ENCODE measurements at places on chromosomes 11 and 22. TPM values are rescaled to one million over a fixed set of nuclear protein-coding genes. Genes with fewer than 3 reads are reported as not detected.

GRIK4 gene
- 0.08 TPM for total RNA-seq

IFITM10 gene
- 1.2 TPM for total RNA-seq

CTTN gene
- total RNA-seq, result 25.1 TPM

FAM227A gene
- 0.40 TPM for total RNA-seq

FXYD6 gene
- total RNA-seq, result not detected

C11orf52 gene
- total RNA-seq, result not detected

ARHGAP20 gene
- total RNA-seq, result not detected

CEP57 gene
- 67.2 TPM for total RNA-seq

C11orf97 gene
- total RNA-seq, result not detected

CCDC157 gene
- 3.3 TPM for total RNA-seq

APOBEC3B gene
- 10.4 TPM for total RNA-seq

EMID1 gene
- total RNA-seq, result not detected

ACRV1 gene
- total RNA-seq, result not detected

SMTNL1 gene
- not detected for total RNA-seq
